ENCODE measurements at places on chromosomes 12 and 14. TPM values are rescaled to one million over a fixed set of nuclear protein-coding genes. Genes with fewer than 3 reads are reported as not detected.

The TGM1 gene
- 4.2 TPM for total RNA-seq

DNA sequence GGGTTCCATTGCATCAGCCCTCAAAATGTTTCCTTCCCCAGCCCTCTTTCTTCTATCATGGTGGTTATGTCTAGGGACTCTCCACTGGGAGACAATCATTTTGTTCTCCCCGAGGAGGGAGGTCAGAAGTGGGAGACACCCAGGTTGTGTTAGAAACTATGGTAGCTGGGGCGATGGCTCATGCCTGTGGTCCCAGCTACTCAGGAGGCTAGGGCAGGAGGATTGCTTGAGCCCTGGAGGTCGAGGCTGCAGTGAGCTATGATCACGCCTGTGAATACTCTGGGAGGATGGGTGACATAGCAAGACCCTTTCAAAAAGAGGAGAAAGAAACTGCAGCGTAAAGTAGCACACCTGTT lies 13.0 kb upstream of the LRRC23 start:
- DNase-seq: no peak

DNA sequence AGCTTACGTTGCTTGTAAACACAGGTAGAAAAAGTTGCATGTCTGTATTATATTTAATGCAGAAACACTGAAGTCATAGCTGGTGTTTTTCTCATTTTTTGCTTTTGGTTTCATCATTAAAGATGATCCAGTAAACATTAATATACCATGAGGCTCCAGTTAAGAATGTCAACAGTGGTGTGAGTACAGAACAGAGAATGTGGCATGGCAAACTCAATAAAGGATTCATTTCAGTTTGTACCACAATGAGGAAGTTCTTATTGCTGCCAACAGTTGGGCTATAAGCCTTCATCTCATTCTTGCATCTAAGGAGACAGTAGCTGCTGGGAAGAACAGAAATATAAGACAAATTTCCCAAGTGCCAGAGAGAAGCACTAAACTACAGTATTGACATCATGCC lies 72.1 kb upstream of the ST8SIA1 start:
- no peak for DNase-seq

DNA sequence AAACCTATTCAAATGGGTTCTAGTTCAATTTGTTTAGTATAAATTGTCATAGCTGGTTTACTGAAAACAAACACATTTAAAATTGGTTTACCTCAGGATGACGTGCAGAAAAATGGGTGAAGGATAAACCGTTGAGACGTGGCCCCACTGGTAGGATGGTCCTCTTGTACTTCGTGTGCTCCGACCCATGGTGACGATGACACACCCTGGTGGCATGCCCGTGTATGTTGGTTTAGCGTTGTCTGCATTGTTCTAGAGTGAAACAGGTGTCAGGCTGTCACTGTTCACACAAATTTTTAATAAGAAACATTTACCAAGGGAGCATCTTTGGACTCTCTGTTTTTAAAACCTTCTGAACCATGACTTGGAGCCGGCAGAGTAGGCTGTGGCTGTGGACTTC lies 8.3 kb downstream of the CALM1 start:
- DNase-seq: no peak

GRCh38 chr14:54769951-54770863 lies 132.4 kb downstream of the GCH1 start:
- no peak for DNase-seq

The EFS gene
- 90.4 TPM for total RNA-seq

DNA sequence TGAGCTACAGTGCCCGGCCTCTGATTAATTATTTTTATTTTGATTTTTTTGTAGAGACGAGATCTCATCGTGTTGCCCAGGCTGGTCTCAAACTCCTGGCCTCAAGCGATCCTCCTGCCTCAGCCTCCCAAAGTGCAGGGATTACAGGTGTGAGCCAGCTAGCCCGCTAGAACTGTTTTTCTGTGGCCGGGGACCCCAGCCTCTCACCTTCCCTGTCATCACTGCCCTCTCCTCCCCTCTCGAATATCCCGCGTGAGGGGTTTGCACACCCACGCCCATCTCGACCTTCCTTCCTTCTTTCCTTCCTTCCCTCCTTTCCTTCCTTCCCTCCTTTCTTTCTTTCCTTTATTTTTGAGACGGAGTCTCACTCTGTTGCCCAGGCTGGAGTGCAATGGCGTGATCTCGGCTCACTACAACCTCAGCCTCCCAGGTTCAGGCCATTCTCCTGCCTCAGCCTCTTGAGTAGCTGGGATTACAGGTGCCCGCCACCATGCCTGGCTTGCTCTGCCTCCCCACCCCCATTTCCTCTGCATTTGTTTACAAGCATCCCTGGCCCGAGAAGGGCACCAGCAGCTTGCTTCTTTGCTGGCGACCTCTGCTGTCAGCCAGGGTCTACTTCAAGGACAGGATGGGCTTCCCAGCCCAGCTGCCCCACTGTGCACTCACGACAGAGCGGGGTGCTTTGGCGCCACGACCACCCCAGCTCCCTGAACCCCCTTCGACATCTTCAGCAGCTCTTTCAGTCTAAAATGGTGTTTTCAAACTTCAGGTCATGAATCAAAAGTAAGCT lies 4.3 kb upstream of the TRAF3 start:
- peak; percentile 62 for DNase-seq

Measured in glutamatergic neuron (in vitro differentiated cells).